ENCODE measurements at places on chromosomes 13 and 19. TPM values are rescaled to one million over a fixed set of nuclear protein-coding genes. Genes with fewer than 3 reads are reported as not detected.

SIGLEC9 gene
- 0.07 TPM for total RNA-seq

ZSWIM9 gene
- total RNA-seq = 6.4 TPM

OXGR1 gene
- total RNA-seq = not detected

EPSTI1 gene
- total RNA-seq = 0.30 TPM

EEF1AKMT1 gene
- 4.7 TPM for total RNA-seq

TMEM59L gene
- total RNA-seq = 5.2 TPM
